ENCODE measurements at places on chromosomes 1 and 21.

DNA sequence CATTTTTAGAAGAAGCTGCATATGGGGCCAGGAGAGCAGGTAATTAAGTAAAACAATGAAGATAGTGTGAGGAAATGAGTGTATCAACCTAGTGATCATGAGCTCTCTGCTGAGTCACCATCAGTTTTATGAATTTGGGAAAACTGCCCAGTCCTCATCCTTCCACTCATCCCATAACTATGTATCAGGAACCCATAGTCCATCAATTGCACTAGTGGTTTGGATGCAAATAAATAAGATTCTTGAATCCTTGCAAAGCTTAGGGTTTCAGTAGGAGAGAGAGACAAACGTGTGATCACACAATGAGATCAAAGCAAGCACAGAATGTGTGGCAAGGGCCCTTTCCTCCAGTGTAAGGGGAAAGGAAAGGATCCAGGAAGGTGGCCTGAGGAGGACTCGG is 145.6 kb downstream of the ZZZ3 start:
- DNase-seq, result peak; percentile 75

DNA sequence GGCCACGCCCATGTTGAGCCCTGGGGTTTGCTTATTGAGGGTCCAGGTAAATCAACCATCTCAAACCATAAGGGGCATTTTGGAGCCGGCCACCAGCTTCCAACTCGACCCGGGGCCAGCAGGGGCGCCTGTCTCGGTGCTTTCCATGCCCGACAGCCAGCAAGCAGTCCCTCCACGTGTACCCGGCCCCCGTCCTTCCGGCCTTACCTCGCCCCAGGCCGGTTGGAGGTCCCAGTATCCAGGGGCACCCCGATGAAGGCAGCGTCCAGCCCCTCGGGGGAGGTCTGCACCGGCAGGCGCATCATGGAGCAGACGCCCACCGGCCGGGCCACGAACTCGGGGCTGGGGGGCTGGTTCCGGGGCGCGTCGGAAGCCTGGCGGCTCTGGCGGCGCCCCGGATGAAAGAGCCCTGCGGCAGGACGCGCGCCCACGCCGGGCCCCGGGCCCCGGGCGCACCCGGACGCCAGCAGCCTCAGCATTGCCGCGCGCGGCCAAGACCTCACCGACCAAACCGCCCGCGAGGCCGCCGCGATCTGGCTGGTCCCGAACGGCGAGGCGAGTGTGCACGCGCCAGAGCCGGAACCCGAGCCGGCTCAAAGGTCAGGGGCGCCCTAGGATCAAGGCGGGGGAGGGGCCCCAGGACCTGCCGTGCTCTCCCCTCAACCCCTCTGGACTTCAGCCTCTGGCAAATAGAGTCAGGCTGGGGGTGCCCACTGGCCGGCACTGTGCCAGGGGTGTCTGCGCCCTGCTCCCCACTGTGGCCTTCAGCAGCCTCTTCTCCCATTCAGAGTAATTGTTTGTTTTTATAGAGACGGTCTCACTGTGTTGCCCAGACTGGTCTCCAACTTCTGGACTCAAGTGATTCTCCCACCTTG is at the start of gene AGMAT:
Gene AGMAT, minus strand, starts transcription at position 563 of the 875 bp plus-strand sequence. Its CDS starts 84 bp downstream, at position 479.
- DNase-seq, result peak; percentile 61

- DNase-seq, result no peak
Measured at GRCh38 chr1:4784761-4785160, 130.4 kb downstream of the AJAP1 start.

DNA sequence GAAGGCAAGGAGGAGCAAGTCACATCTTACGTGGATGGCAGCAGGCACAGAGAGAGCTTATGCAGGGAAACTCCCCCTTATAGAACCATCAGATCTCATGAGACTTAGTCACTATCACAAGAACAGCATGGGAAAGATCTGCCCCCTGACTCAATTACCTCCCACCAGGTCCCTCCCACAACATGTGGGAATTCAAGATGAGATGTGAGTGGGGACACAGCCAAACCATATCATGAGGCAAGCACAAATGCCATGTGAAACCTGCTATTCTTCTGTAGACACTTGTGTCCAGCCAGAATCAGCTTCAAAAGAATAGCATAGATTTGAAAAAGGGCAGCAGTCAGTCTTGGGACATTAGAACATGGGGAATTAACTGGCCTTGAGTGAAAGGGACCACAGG is 32.2 kb upstream of the UBE2U start:
- DNase-seq, result no peak

GRCh38 chr1:18743233-18743632 is 112.6 kb downstream of the PAX7 start:
- no peak for DNase-seq
